ENCODE measurements at places on chromosomes 7 and 10. TPM values are rescaled to one million over a fixed set of nuclear protein-coding genes. Genes with fewer than 3 reads are reported as not detected.

DNA sequence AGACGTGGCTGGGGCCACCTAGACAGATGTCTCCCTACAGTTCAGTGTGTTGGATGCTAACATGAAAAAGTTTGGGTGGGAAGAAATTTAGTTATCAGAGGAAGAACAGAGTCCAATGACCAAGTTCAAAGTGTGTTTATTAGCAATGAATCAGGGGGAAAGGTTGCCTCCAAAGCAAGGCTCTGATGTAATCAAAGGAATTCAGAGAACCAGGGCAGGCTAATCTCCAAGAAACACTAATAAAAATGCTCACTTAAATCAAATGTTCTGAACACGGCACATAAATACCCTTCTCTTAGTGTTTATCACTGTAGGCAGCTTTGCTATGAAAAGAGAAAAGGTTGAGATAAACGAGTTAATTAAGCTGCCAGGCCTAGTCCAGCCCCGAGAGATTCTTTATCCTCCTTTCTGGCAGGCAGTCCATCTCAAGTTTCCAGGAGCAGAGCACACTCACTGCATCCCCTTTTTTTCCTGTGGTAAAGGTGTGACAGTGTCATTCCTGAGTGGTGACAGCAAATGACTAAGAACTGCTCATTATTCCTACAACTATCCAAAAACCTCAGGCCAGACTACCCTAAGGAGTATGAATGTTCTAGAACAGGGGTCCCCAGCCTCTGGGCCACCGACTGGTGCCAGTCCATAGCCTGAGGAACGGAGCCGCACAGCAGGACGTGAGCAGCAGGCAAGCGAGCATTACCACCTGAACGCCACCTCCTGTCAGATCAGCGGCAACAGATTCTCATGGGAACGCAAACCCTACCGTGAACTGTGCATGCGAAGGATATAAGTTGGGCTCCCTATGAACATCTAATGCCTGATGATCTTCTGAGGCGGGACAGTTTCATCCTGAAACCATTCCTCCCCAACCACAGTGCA is 66.9 kb upstream of the FHIP2A start:
- no peak for DNase-seq

DNA sequence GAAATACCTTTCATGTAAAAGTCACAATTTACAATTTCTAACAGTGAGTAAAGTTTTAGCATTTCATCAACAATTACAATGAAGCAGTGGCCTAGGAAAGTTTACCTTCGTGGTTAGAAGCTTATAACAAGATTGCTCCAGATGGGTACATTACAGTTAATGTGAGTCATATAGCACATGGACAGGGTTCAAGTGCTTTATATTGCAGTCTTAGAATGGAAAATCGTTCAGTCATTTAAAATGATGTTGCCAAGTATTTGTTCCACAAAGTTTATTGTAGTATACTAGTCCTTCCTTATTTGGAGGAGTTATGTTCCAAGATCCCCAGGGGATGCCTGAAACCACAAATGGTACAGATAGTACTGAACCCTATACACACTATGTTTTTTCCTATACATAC is 174.6 kb upstream of the TARP start:
- DNase-seq: no peak

DNA sequence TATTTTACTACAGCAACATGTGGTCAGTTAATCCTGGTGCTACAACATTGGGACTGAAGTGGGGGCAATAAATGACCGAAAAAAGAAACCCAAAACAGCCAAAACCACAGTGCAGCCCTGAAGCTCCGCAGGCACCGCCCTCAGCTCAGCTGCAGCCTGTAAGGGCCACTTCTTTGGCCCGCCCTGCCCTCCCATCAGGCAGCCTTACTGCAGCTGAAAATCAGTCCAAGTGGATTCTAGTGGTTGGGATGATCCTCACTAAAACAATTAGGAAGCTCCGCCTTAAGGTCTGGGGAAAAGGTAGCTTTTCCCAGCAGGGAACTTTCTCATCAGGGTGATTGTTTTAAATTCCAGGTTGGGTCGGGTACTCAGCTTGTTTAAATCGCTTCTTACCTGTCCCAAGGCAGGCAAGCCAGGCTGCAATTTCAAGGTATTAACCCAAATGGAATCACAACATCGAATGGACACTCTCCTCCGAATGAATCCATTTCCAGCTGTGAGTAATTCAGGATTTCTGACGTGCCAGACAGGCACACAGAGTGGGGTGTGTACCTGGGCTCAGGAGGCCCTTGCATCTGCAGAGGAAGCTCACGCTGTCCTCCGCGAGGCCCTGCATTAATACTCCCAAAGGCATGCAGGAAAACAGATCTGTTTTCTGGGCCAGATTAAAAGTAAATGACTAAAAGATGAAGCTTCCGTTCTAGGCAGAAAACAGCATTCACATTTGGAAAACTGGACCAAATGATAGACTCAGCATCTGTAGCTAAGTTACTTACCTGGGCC is 104.3 kb downstream of the CREB5 start:
- no peak for DNase-seq

DNA sequence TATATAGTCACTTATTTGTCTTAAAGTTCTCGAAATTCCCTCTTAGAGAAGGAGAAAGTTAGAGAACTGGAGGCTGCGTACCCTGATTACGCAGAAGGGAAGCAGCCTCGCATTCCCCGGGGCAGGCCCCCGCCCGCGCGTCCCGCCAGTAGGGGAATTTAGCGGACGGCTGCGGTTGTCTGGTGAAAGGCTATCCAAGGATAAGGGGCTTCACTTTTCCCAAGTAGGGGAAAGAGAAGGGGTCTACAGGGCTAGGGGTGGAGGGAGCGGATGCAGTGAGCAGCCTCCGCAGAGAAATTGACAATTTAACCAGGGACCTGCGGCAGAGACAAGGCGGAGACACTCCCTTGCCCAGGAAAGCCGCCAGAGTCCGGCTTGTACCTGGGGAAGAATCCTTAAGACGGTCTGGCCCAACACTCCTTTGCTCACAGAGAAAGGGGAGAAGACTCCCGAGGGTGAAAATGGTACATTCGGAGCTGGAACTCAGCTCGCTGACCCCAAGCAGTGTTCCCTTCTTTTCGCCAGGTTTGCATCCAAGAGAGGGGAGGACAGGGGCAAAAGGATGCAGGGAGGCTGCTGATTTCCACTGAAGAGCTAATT is 994 bp upstream of the MAGI2 start:
- no peak for DNase-seq

- peak; percentile 94 for DNase-seq
These were observed 194.3 kb downstream of the ZMYND11 start for GRCh38 chr10:329361-330099.

PIP4K2A gene
- total RNA-seq: 31.3 TPM

VENTX gene
- not detected for total RNA-seq
